Activated naive CD4-positive, alpha-beta T cell treated with anti-CD3 and anti-CD28 coated beads, Interleukin-2, amount 50 U/mL, for 16 hours (primary cell): ENCODE measurements at places on chromosomes 12 and 14.

- no peak for DNase-seq
These were observed 8.1 kb upstream of the NRIP2 start for GRCh38 chr12:2842948-2843347.

DNA sequence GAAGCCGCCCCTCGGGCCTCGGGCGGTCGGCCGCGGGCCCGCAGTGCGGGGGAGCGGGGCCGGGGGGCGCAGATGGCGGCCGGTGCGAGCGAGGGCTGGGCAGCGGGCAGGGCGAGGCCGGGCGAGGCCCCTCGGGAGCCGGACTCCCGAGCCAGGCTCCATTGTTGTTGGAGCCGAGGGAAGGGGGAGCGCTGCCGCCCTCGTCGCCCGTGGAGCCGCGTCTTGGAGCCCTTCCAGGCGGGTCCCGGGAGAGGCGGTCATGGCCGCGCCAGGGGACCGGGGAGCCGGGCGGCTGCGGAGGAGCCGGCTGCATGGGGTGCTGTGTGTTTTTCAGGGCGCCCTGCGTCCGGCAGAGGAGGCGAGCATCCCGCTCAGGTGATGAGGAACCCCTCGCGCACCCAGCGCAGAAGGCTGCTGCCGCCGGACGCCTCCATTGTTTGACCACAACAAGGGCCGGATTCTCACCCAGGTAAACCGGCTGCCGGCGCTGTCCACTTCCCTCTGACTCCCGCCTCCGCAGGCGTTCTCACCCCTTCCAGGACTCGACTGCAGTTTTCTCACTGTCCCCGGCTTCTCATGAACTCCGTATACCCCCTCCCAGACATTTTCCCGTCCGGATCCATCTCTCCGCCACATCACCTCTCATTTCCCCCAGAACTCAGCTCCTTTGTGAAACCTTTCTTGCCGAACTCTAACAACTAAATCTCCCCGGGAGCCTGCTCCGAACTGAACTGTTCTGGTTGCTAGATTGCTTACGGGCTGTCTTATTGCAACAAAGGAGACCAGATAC is 732 bp downstream of the ZNF664 start:
- peak; percentile 22 for DNase-seq

DNA sequence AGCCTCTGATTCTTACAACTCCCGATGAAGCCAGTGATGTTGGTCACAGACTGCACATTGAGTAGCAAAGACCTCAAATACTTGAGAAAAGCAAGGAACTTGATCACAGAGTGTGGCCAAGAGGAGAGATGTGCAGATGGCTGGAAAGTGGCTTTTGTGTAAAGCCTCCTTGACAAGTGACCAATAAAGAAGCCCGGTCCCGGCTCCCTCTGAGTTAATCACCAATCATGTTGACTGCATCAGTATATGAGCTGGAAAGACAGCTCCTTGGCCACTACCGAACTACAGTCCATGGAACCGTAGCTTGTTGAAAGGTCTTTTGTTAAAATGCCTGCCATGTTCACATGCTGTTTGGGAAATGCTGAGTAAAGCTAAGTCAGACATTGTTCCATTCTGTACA is 23.7 kb upstream of the SERPINA6 start:
- no peak for DNase-seq

DNA sequence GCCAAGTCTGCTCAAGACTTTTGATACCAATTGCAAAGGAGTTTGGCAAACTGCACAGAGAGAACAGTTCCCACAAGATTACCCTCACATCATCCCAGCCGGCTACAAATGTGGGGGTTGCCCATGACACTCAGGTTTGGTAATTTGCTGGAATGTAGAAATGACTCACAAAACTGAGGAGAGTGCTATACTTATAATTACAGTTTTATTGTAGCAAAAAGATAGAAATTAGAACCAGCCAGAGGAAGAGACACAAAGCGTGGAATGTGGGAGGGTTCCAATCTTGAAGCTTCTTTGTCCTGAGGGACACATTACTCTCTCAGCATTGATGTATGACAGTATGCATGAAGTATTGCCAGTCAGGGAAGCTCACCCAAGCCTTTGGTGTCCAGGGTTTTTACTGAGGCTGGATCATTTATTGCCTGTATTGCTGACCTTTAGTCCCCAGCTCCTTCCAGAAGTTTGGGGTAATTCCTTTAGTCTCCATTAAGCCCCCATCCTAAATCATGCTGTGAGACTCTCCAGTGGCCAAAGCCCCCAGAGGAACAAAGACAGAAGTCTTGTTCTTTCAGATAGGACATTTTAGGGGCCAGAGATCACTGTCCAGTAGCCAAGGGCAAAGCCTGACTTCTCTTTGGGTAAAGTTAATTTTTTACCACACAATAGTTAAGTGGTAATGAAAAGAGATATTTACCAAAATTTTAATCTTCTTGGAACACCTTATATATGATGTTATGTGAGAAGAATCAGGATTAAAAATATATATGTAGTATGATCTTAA is 9.9 kb downstream of the TBK1 start:
- DNase-seq = no peak

- DNase-seq = no peak
These were observed 1.6 kb downstream of the PAPLN start for GRCh38 chr14:73238941-73239340.

GRCh38 chr12:128290938-128291337 is 24.0 kb downstream of the TMEM132C start:
- no peak for DNase-seq

- DNase-seq = no peak
These were observed 28.5 kb downstream of the CPM start for GRCh38 chr12:68904351-68904962.

DNA sequence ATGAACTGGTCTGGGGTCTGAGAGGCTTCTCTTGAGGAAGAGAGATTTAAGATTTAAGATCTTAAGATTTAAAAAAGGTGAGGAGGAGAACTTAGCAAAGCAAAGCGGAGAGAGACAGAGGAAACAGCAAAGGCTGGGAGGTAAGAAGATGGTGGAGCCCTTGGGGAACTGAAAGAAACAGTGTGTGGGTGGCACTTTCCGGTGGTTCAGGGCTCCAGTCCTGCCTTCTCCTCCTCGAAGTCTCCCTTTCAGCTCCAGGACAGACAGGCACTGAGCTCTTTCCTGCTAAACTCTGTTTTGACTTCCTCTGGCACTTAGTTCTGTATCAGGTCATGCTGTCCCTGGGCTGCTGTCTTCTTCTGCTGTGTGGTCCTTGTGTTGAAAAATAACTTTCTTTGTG is 298.7 kb upstream of the SRRM4 start:
- DNase-seq = no peak

DNA sequence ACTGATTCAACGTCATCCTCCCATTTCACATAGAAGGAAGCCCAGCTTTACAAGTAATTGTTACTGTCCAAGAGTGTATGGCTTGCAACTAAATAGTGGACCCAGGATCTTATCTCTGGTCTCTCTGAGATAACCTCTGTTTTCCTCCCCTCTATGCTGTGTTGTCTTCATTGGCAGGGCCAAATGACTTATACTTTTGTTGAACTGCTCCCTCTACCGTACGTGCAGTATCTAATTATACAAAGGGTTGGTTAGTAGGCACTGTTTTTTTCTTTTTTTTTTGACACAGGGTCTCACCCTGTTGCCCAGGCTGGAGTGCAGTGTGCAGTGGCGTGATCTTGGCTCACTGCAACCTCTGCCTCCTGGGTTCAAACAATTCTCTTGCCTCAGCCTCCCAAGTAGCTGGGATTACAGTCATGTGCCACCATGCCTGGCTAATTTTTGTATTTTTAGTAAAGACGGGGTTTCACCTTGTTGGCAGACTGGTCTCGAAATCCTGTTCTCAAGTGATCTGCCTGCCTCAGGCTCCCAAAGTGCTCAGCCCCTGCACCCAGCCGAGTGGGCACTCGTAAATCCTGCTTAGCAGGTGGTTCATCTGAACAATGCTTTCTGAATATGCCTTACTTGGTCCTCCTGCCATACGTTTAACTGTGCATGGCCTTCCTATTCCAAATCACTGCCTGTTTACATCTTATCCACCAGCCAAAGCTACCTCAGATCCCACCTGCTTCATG is 162.1 kb downstream of the ADCK1 start:
- no peak for DNase-seq

DNA sequence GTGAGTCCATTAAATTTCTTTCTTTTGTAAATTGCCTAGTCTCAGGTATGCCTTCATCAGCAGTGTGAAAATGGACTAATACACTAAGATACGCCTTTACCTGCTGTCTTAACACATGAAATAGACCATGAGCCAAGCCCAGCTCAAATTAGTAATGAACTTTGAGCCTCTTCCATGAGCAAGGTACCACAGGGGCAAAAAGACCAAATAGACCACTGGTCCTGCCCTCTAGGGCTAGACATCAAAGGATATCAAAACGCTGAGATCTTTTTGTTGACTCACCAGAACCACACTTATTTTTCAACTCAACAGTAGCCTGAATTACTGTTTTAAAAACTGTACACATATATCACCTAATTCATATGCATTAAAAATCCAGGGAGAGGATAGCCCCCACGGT is 137.5 kb upstream of the NOS1 start:
- DNase-seq = no peak

DNA sequence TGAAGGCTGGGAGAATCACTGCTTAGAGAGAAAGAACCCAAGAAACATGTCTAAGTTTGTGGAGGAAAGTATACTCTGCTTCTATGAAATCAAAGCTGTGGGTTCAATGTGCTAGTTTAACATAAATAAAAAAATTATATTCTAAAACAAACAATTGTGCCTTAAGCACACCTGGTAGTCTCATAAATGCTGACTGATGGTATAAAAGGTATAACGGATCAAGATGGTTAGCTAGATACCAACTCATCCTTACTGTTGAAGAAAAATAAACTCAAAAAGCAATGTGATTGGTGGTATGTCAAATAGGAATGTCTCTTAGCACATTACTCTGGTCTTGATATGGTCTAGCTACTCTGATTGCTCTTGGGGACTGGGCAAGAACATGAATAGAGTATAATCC is 117.8 kb downstream of the SLC41A2 start:
- no peak for DNase-seq

- no peak for DNase-seq
These were observed 33.9 kb downstream of the PPP1R12A start for GRCh38 chr12:79900951-79901350.

DNA sequence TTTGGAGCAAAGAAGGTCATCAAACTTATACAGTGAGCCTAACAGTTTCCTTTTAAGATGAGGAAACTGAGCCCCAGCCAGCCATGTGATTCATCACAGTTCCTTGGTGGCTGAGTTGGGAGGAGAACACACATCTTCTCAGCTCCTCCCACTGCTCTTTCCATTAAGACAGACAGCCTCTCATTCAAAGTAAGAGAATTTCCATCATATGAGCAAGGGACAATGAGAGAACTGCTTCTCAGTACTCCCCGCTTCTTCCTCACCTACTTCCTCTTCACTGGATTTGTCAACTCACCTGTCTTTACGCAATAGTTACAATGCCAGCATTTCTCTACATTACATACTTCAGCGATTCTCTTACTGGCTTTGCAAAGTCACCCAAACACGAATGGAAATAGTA is 2.2 kb downstream of the IFNG start:
- DNase-seq = no peak

DNA sequence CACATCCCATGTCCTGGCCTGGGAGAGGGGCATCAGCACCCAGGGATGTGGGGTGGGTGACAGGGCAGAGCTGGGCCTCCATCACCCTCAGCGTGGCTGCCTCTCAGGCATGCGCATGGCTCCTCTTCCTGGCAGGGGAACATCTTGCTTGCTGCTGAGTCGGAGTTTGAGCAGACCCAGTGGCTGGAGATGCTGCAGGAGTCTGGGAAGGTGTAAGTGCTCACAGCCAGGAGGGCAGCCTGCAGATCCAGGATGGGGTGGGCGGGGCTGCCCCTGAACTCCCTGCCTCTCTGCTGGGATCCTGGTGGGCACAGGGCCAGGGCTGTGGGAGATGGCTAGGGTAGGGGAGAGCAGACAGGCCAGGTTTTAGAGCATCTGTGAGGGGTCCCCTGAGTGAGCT is 16.2 kb downstream of the PLEKHD1 start:
- DNase-seq = no peak

DNA sequence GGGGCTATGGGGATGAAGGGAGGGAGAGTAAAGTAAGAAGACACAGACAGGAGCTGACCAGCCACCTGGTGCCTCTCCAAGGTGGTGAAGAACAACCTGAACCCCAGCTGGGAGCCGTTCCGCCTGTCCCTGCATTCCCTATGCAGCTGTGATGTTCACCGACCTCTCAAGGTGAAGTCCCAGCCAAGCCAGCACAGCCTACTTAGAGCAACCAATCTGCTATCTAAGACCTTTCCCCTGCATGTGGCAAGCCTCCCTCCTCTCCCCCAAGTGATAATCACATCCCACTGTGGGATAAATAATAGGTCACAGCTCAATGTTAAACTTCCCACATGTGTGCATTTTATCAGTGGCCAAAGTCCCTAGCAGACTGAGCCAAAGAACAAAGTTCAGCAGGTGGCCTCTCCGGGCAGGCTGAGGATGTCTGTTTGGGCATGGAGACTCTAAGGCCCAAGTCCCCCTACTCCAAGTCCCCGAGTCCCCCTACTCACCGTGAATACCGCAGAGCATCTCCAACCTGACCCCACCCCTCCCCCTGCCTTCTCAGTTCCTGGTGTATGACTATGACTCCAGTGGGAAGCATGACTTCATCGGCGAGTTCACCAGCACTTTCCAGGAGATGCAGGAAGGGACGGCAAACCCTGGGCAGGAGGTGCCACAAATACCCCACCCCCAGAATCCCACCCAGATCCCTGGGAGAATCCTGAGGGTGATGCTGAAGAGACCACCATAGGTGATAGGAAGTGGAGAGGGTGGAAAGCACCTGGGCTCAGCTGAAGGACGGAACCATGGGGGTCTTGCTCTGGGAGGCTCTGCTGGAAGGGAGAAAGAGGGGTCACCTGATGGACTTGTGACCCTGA is 3.5 kb downstream of the CPNE6 start:
- DNase-seq = no peak

- DNase-seq = peak; percentile 11
These were observed 157.5 kb downstream of the TMTC3 start for GRCh38 chr12:88299567-88300101.

DNA sequence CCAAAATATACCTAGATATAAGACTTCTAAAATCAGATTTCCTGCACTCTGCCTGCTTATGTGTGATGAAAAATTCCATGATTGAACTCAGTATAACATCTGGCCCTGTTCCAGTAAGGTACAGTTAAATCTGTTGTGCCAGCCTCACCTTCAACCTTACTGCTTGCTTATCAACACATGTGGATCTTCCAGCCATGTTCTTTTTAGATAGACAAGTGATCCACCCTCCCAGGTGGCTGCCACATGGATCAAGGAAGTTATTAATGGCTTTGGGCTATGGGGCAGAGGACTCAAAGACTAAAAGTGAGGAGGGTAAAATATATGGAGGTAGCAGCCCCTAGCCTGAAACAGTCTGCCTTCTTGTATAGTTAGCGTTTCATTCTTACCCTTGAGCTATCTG is 25.3 kb upstream of the MAGOHB start:
- DNase-seq = no peak

- DNase-seq = no peak
These were observed 18.3 kb downstream of the SAMD4A start for GRCh38 chr14:54585214-54585613.

DNA sequence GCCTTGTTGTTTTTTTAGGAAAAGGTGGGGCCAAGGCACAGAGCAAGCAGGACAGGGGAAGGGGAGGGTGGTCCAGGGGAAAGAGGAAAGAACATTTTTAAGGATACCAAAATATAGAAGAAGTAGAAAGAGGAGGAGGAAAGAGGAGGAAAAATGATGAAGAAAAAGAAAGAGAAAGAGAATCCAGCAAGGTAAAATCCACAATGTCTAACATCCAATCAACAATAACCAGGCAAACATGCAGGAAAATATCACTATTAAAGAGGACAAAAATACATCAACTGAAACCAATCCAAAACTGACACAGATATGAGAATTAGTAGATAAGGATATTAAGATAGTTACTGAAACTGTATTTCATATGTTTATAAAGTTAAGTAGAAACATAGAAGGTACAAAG is 7.0 kb upstream of the TMEM120B start:
- no peak for DNase-seq

- no peak for DNase-seq
These were observed 35.1 kb downstream of the EIF2S3B start for GRCh38 chr12:10540776-10541205.
